Cardiac muscle cell (in vitro differentiated cells and primary cell): ENCODE measurements at places on chromosomes 11 and 22. TPM values are rescaled to one million over a fixed set of nuclear protein-coding genes. Genes with fewer than 3 reads are reported as not detected.

Gene TMPRSS5
- 0.21 and 0.74 TPM in 2 replicates for total RNA-seq

DNA sequence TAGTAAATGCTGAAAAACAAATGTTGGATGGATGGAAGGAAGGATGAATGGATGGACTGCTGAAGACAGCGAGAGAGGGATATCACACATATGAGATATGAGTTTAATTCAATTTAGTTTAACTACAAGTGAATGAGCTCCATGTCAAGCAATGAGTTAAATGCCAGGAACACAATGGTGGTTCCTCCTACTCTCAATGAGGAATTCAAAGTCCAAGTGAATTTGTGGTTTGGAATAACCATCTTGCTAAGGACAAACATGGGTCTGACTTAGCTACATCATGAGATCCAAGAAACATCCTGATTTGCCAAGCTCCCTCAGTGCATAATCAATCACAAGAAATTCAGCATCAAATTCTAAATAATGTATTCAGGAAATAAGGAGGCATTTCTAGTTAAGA lies 26.1 kb upstream of the PPP2R1B start:
- no peak for DNase-seq

GRCh38 chr11:33703234-33703633 lies 2.6 kb upstream of the C11orf91 start:
- DNase-seq: no peak

Gene YAP1
- 264 and 277 TPM in 2 replicates for total RNA-seq

Gene UBTFL1
- total RNA-seq: not detected in 2 replicates
